HCT116 (cell line): ENCODE measurements at places on chromosomes 12 and 14. TPM values are rescaled to one million over a fixed set of nuclear protein-coding genes. Genes with fewer than 3 reads are reported as not detected.

DNA sequence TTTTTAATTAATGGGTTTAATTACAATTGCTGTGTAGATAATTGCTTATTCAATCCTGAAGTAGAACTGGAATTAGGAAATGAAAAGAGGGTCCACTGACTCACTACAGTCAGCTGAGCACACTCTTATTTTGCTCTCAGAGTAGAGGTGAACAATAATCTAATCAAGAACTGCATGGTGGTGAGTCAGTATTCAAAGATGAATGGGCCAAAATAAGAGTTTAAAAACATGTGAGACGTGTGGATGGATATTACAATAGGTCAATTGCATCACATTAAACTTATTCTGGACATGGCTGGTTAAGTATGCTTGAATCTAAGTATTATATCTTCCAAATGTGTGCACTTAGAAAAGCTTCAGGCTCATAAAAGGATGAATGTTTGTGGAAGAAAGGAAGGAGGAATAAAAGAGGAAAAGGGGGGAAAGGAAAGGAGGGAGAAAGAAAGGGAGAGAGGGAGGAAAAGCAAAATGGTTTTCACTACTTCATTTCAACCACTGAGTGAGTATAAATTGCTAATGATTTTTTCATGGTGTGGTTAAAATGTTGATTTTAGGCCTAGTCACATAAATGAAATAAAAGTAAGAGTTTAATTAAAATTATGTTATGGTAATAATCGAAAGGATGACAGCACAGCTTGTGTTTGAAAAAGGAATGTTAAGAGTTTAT lies 27.0 kb upstream of the EEA1 start:
- H3K4me3 ChIP-seq, result no peak overlapping the region
- H3K27me3 ChIP-seq, result no peaks in the 10 kb centered on the region
- DNase-seq, result no peak
- H3K27ac ChIP-seq, result no peak overlapping the region

- DNase-seq, result no peak
- no peak overlapping the region for H3K27ac ChIP-seq
- H3K4me1 ChIP-seq, result no peaks in the 10 kb centered on the region
- no peaks in the 10 kb centered on the region for H3K27me3 ChIP-seq
- H3K36me3 ChIP-seq, result no peaks in the 10 kb centered on the region
Measured at GRCh38 chr12:63941879-63942278, 97.4 kb downstream of the SRGAP1 start.

- DNase-seq, result no peak
- H3K4me1 ChIP-seq, result no peaks in the 10 kb centered on the region
- no peak overlapping the region for H3K4me3 ChIP-seq
- H3K27ac ChIP-seq, result no peak overlapping the region
Measured at GRCh38 chr12:21941506-21942376, 515 bp upstream of the ABCC9 start.

DNA sequence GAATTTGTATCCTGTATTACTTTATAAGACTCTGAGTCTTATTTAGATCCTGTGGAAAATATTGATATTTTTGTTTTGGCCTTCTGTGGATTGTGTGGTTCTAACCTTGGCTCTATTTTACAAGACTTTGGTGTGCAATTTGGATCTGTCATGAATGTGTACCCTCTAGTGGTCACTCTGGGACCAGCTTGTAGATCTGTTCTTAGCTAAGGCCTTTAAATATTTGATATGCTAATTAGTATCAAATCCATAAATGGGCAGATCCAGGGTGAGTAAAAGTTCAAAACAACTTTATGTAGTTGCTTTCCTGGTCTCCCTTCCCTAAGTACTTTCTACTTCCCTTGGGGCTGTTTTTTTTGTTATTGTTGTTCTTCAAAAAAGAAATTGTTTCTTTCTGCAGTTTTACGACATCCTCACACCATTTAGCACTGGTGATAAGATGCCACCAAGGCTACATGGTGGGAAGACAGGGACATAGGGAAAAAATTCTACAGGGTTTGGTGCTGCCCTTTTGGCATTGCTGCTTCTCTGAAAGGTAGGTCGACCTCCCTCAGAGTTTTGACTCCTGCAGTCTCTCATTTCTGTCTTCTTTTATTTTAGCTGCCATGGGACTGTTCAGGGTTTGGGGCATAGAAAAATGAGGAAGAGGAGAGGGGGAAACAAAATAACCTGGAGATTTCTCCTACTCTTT lies 238.5 kb downstream of the GPHN start:
- H3K27me3 ChIP-seq, result no peaks in the 10 kb centered on the region
- no peaks in the 10 kb centered on the region for H3K36me3 ChIP-seq
- DNase-seq, result peak; percentile 57
- H3K4me3 ChIP-seq, result no peak overlapping the region
- no peaks in the 10 kb centered on the region for H3K4me1 ChIP-seq

DNA sequence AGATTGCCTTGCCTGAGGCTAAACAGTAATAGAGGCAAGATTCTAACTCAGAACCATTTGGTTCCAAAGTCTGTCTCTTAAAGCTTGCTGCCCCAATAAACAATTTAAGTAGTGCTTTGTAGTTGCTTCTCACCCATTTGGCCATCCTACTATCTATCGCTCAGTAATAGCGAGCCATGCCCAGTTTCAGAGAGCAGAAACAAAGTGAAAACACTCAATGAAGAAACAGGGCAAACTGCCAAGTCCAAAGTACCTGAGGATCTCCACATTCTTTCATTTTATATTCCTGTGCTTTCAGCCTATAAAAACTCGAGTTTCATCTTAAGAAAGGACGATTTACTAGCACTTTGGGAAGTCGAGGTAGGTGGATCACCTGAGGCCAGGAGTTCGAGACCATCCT lies 103.3 kb upstream of the BBS10 start:
- peak overlapping the region; percentile 63 for H3K27ac ChIP-seq
- H3K4me1 ChIP-seq, result peaks cover 69% of the 10 kb centered on the region
- H3K27me3 ChIP-seq, result no peaks in the 10 kb centered on the region
- H3K36me3 ChIP-seq, result no peaks in the 10 kb centered on the region
- H3K4me3 ChIP-seq, result no peak overlapping the region

DNA sequence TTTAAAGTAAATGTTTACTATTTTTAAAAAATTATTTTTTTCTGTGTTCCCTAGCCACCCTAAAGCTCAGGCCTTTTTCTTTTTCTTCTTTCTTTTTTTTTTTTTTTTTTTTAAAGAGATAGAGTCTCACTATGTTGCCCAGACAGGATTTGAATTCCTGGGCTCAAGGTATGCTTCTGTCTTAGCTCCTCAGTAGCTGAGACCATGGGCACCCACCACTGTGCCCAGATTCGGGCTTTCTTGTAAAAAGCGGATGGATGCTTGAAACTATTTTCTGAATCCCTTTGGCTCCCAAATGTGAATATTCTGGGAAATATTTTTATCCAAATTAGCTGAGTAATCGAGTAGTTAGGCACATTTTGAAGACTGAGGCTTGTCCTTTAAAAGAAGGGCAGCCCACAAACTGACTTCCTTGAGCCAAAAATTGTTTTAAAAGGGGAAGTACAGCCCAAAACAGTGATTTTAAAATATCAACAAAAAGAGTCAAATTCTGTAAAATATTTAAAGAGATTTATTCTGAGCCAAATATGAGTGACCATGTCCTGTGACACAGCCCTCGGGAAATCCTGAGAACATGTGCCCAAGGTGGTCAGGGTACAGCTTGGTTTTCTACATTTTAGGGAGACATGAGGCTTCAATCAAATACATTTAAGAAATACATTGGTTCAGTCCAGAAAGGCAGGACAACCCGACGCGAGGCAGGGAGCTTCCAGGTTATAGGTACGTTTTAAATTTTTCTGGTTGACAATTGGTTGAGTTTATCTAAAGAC lies 28.8 kb upstream of the HIGD1C start:
- H3K4me1 ChIP-seq, result peaks cover 21% of the 10 kb centered on the region
- DNase-seq, result no peak
- H3K27me3 ChIP-seq, result no peaks in the 10 kb centered on the region
- peak overlapping the region; percentile 29; the same call in 1 of the 2 replicates for H3K4me3 ChIP-seq

GRCh38 chr14:52327374-52328226 lies 13.5 kb downstream of the PTGER2 start:
- no peaks in the 10 kb centered on the region for H3K36me3 ChIP-seq
- no peak overlapping the region for H3K27ac ChIP-seq
- no peaks in the 10 kb centered on the region for H3K4me1 ChIP-seq
- no peaks in the 10 kb centered on the region for H3K27me3 ChIP-seq
- H3K4me3 ChIP-seq, result no peak overlapping the region

DNA sequence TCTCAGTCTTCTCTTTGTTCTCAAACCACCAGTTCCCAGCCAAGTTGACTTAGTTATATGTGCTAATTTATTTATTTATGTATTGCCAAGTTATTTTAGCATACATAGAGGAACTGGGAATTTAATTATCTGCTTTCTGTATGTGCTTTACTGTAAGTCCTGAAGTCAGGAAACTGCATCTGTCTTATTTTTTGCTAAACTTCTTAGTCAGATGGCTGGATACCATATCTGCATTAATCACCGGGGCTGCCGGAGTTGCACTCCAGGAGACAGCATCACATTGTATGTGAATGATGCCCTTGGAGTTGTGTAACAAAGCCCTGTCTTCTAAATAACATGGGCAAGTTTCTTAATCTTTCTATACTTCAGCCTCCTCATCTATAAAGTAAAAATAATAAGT lies 96.2 kb downstream of the MON2 start:
- no peaks in the 10 kb centered on the region for H3K27me3 ChIP-seq
- DNase-seq, result no peak
- H3K4me1 ChIP-seq, result no peaks in the 10 kb centered on the region
- no peak overlapping the region for H3K4me3 ChIP-seq
- no peak overlapping the region for H3K27ac ChIP-seq
- peaks cover 13% of the 10 kb centered on the region; the same call in 1 of the 2 replicates for H3K36me3 ChIP-seq

DNA sequence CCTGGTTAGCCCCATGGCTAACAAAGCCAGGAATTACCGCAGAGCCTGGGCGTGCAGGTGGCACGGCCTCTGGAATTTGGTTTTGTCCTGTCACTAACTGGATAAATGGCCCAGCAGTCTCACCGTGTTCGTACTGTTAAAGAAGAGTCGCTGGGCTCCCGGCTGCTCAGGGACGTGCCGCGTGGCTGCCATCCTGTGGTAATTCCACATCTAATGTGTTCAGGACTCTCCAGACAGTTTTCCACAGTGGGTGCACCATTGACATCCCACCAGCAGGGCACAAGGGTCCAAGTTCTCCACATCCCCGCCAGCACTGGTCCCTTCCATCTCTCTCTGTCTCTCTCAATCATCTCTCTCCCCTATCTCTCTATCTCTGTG lies 19.6 kb downstream of the NOC4L start:
- DNase-seq, result no peak
- no peak overlapping the region for H3K27ac ChIP-seq
- no peaks in the 10 kb centered on the region for H3K36me3 ChIP-seq
- no peaks in the 10 kb centered on the region for H3K4me1 ChIP-seq
- no peak overlapping the region for H3K4me3 ChIP-seq

DNA sequence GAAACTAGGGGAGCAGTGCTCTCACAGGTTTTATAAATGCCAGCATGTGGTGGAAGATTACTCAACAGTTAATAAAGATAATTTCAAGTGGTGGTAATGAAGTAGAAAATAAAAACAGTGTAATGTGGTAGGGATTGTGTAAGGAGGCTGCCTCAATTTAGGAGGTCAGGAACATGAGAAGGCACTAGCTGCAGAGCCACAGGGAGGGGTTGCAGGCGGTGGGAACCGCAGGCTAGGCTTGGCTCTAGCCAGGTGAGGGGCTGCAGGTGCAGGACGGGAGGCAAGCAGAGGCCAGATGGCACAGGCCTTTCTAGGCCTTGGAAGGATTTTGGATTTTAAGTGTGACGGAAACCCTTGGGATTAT lies 768 bp downstream of the METTL25 start:
- H3K27me3 ChIP-seq, result no peaks in the 10 kb centered on the region
- peaks cover 23% of the 10 kb centered on the region for H3K36me3 ChIP-seq
- H3K27ac ChIP-seq, result peak overlapping the region; percentile 10; the same call in 1 of the 2 replicates

DNA sequence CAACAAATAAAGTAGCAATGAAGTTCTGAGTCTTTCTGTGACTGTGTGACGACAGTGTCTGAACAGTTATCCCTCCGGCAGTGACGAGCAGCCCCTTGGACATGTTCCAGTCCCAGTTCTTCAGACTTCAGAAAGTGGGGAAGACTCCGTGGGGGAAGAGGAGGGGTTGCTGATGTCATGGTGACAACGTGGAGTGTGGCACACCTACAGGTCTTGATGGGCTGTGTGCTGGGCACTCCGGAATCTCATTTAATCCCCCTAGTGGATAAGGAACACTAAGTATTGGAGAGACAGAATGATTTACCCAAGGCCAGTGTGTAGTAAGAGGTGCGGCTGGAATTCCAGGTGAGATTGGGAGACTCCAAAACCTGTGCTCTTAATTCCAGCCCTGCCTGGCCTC lies 280.2 kb downstream of the CACNA1C start:
- H3K27ac ChIP-seq, result no peak overlapping the region
- DNase-seq, result peak; percentile 34
- no peak overlapping the region for H3K4me3 ChIP-seq
- no peaks in the 10 kb centered on the region for H3K27me3 ChIP-seq
- no peaks in the 10 kb centered on the region for H3K36me3 ChIP-seq

GRCh38 chr12:31346267-31346666 lies 20.3 kb upstream of the SINHCAF start:
- no peak for DNase-seq
- no peaks in the 10 kb centered on the region for H3K36me3 ChIP-seq
- H3K27ac ChIP-seq, result no peak overlapping the region
- H3K4me1 ChIP-seq, result no peaks in the 10 kb centered on the region
- H3K27me3 ChIP-seq, result no peaks in the 10 kb centered on the region
- H3K4me3 ChIP-seq, result no peak overlapping the region

DNA sequence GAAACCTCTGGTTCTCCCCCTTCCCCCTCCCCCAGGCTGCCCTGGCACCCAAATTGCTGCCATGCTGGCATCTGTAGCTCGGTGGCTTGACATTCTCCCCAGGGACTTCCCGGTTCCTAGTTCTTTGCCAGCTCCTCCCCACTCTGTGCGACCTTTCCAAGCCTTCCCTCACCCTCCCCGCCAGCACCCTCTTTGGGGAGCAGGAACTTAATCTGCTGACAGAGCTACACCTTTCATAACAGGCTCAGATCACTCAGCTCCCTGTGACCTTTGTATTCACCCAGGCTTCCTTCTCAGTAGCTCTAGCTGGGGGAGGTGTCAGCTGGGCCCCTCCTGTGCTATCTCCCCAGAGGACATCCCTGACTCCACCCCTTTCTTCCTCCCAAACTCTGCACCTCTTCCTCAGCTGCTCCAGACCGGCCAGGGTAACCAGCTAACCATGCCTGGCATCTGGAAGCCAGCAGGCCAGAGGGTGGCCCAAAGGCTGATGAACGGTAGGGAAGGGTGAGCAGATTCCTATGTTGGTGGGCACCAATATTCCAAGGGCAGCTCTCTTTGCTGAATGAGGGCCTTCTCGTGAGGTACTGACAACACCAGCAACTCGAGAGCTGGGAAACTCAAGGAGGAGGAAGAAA lies 1.8 kb upstream of the COX14 start:
- H3K4me3 ChIP-seq, result no peak overlapping the region
- no peak for DNase-seq
- peaks cover 20% of the 10 kb centered on the region for H3K4me1 ChIP-seq
- H3K27me3 ChIP-seq, result no peaks in the 10 kb centered on the region
- H3K27ac ChIP-seq, result peak overlapping the region; percentile 21

- H3K4me3 ChIP-seq, result no peak overlapping the region
- no peak for DNase-seq
- H3K27me3 ChIP-seq, result no peaks in the 10 kb centered on the region
- peaks cover 15% of the 10 kb centered on the region for H3K4me1 ChIP-seq
- no peaks in the 10 kb centered on the region for H3K36me3 ChIP-seq
Measured at GRCh38 chr12:78898416-78898815, 33.8 kb downstream of the SYT1 start.

KRT74 gene
- total RNA-seq, result not detected

ULK1 gene
- 34.2 TPM for total RNA-seq

CFAP54 gene
- 0.25 TPM for total RNA-seq

TMEM233 gene
- total RNA-seq, result not detected

ADSS1 gene
- total RNA-seq, result 9.9 TPM

C1RL gene
- 25.9 TPM for total RNA-seq

LRIG3 gene
- total RNA-seq, result 11.1 TPM

TTC6 gene
- total RNA-seq, result 0.10 TPM

TTC7B gene
- total RNA-seq, result 70.6 TPM

PUS1 gene
- 77.3 TPM for total RNA-seq
